ENCODE measurements at places on chromosomes 6 and 20.
A peak's percentile ranks its signal among the peaks of the same experiment; 100 is the strongest.

DNA sequence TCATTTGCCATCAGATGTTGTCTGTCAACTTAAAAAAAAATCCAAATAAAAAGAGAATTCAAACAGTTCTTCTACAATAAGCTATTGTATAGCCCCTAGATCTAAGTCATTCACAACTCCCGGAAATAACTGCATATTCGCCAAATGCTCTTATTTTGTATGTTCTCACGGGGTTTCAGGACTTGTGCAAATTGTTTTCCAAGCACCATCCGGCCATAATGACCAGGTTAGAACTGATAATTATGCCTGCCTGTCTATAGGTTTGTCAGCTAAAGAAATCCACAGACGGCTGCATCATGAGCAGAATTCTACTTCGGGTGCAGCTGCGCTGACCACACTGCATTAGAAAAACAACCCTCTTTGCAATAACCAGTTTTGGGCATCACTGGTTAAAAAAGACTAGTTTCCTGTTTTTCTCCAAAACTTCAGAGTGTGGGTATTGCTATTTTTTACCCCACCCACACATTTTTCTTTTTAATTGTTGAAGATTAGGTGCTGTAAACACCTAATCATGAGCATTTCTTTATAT is 87.7 kb downstream of the HIVEP2 start:
- no peak for DNase-seq

GRCh38 chr20:47220161-47220582 is 136.3 kb downstream of the ZMYND8 start:
- no peak for DNase-seq

GRCh38 chr20:9156529-9157280 is 87.8 kb downstream of the PLCB4 start:
- DNase-seq: no peak

GRCh38 chr6:20416567-20417345 is 15.1 kb downstream of the E2F3 start:
- no peak for DNase-seq

- peak; percentile 36 for DNase-seq
Measured at GRCh38 chr6:120355822-120356221, 978.5 kb downstream of the TBC1D32 start.

GRCh38 chr6:154606457-154606856 is 96.0 kb upstream of the CNKSR3 start:
- DNase-seq: no peak

DNA sequence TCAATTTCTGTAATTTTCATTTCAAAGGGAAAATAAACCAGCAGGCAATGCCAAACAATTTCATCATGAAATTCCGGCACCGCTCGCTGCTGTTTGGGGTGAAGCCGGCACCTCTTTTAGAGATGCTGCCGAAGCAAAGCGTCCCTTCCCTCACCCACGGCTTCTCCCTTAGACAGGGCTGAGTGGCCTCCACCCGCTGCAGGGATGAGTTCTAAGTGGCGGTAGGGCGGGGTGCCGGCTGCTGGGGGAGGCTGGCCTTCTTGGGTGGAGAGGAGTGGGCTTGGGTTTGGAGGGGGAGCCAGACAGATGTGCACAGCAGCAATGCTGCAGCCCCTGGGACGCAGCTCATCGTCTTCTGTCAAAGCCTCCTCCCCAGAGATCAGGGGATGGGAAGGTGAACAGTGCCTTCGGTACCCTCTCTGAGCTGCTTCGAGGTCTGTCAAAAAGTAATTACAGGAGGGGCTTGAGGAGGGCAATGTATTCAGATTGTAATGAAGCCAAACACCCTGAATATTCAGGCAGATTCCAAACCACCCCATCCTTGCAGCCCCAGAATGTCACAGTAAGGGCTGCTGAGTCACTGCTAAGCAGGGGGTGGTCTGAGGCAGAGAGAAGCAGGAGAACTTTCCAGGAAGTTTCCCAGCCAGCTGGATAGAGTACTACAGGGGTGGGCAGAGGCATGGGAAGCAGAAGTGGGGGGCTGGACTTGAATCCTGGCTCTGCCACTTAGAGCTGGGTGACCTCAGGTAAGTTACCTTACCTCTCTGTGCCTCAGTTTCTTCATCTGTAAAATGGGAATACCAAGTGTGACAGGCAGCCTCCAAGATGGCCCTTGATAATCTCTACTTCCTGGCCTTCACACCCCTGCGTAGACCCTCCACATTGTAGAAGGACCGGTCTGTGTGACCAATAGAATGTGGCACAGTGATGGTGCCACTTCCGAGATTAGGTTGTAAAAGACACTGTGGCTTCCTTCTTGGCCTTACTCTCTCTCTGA is 96.6 kb downstream of the SULF2 start:
- peak; percentile 58 for DNase-seq

DNA sequence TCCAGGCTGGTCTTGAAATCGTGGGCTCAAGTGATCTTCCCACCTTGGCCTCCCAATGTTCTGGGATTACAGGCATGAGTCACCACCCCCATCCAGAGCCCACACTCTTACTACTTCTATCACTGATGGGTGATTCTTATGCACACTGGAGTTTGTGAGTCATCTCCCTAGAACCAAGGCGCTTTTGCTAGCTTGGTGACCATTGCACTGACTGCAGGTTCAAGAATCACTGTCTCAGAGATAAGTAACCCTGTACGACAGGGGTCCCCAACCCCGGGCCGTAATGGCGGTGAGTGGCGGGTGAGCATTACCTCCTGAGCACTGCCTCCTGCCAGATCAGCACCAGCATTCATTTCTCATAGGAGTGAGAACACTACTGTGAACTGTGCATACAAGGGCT is 118.8 kb downstream of the MAP3K7 start:
- peak; percentile 75 for DNase-seq

DNA sequence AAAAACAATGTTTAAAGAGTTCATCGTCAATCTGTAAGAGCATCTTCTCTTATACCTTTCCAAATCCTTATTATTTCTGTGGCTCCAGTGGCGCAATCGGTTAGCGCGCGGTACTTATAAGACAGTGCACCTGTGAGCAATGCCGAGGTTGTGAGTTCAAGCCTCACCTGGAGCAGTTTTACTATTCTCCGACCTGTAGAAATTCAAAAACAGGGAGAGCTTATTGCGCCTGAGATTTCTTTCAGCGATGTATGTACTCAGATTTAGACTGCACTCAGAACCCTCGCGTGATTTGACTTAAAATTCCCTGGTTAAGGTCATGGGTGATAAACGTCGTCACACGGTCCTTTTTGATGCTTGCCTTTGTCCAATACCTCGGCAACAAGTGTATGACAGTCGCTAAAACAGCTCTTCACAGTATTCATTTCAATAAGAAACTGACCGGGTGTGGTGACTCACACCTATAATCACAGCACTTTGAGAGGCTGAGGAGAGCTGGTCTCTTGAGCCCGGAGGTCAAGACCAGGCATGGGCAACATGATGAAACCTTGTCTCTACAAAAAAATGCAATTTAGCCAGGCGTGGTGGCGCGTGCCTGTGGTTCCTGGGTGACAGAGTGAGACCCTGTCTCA is 11.9 kb downstream of the GPX5 start:
- DNase-seq: no peak

DNA sequence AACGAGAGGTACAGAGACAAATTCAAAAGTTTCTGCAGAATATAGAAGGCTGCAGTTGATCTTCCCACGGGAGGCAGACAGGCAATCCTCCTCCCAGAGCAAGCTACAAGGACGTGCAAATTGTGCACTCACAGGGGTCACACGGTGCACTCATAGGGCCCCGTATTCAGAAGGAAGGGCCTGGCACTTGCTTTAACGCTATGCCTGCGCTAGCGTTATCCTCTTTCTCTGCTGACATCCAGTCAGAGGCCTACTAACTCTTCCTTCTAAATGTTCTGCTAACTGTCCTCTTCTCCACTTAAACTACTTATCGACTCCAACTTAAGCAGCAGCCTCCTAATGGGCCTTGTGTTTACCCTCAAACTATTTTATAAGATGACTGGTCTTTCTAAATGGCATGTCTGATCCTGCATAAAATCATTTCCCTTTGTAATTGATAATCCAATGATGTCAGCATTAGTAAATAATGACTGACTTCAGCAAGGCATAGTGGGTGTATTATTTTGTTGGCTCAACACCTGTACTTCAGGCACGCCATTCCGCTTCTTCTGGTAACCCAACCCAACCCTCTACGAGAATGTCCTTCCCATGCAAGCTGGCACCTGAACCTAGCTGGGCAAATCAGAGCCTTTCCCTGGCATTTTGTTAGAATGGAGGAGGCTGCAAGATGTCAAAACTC is 2.2 kb downstream of the IFNGR1 start:
- DNase-seq: no peak

GRCh38 chr6:24721461-24722215 is 2.7 kb upstream of the C6orf62 start:
- no peak for DNase-seq

DNA sequence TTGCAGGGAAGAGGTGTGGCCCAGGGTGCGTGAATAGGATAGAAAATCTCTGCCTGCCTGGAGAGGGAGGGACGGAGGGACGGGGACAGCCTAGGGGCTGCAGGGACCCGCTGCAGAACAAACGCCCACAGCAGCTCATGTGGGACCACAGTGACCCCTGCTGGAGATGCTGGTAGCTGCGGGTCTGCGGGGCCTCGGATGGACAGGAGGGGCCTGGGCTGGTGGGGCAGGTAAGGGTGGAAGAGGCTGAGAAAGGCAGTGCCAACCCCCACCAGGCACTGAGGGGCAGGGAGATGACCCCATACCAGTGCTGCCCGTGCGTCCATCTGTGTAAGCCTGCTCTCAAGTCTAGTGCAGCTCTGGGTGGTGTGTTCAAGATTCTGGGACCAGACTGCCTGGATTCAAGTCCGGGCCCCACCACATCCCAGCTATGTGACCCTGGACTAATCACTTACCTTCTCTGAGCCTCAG is 39.4 kb downstream of the KIAA1755 start:
- DNase-seq: peak; percentile 16

DNA sequence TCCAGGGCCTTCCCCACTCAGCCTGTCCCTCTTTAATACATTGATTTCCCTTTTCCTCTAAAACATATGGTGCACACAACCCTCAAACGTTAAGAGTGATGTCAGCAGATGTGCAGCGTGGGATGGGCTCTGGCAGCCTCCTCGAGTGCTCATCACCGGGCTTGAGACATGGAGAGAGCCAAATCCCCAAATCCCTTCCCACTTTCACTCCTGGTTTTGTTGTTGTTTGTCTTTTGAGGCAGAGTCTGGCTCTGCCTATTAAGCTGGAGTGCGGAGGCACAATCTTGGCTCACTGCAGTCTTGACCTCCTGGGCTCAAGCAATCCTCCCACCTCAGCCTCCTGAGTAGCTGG is 5.8 kb upstream of the PLTP start:
- peak; percentile 33 for DNase-seq

DNA sequence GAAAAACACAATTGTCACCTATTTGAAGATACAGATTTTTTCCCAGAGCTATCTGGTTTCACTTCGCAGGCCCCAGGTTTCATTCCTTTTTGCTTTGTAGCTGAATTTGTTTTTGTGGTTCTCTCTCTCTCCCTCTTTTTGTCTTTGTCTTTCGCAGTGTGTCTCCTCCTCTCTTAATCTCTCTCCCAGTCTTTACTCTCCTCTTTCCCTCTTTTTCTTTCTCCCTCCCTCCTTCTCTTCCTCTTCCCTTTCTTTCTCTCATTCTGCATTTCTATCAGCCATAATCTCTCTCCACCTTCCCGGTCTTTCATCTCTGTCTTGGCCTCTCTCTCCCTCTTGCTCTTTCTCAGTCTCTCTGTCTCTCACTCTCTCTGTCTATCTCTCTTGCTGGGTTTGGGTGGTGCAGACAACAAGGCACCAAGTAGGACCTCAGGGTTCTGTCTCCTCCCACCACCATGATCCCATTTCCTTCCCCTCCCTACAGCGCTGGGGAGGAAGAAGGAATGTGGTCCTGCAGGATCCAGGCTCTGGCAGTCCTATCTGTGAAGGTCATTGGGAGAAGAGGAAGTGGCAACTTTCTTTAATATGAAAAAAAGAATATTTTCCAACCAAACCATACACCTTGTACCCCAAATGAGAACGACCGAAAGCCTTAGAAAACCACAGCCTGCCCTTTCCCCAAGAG is 63.2 kb downstream of the BANF2 start:
- no peak for DNase-seq

DNA sequence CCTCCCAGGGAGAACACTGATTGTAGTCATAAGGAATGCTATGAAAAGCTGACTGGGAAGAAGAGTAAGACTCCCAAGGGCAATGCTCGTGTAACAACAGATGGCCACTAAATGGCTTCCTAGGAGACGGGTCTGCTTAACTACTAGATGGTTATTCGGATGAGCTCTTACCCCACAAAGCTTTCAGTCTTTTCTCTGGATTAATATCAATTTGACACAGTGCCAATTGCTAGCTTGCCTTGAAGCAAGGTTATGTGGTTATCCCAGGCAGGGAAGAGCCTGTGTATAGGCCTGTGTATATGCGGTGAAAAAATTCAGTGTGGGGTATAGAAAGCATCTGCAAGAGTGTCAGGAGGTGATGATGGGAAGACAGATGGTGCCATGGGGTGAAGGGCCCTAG is 86.4 kb upstream of the NOX3 start:
- DNase-seq: no peak

GRCh38 chr20:56724241-56724757 is 95.2 kb downstream of the TFAP2C start:
- no peak for DNase-seq

GRCh38 chr6:168844821-168845609 is 404.0 kb downstream of the SMOC2 start:
- DNase-seq: no peak

GRCh38 chr6:70838907-70839285 is 118.0 kb downstream of the B3GAT2 start:
- DNase-seq: no peak

DNA sequence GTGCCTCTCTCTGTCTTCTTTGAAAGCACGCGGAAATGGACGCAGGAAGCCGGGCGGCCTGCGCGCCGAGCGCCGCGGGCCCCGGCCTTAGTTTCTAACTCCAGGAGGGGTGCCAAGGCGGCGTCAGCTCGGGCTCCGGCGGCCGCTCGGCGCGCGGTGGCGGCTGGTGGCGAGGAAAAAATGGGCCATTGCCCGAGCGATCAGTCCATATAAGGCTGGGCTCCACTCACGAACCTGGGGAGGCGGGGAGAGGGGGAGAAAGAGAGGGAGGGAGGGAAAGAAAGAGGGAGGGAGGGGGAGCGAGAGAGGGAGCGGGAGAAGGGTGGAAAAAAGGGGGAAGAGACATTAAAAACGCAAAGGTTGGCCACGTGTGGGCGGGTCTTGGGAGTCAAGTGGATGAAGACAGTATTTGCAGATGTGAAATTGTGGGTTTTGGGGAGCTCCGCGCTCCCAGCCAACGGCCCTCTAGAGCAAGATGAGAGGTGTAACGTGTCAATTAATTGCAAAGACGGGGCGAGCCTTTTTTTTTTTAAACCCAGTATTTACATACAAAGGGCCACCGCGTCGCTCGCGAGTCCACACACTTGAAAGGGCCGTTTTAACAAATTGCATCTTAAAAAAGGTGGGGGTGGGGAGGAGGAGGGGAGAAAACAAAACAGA is at the start of gene NKX2-2:
NKX2-2 (minus strand) TSS at position 184 of the 660 bp plus-strand sequence. CDS start 395 bp downstream, outside the sequence.
- peak; percentile 28 for DNase-seq

- peak; percentile 11 for DNase-seq
Measured at GRCh38 chr6:97703661-97704060, 420.6 kb upstream of the MMS22L start.

- DNase-seq: peak; percentile 66
Measured at GRCh38 chr20:45017857-45018256, 51.5 kb downstream of the STK4 start.

All from astrocyte (in vitro differentiated cells and primary cell).